ENCODE measurements at places on chromosomes 1 and 21.

- DNase-seq: no peak
Observed at GRCh38 chr21:32392299-32392879, 423 bp downstream of the URB1 start.

DNA sequence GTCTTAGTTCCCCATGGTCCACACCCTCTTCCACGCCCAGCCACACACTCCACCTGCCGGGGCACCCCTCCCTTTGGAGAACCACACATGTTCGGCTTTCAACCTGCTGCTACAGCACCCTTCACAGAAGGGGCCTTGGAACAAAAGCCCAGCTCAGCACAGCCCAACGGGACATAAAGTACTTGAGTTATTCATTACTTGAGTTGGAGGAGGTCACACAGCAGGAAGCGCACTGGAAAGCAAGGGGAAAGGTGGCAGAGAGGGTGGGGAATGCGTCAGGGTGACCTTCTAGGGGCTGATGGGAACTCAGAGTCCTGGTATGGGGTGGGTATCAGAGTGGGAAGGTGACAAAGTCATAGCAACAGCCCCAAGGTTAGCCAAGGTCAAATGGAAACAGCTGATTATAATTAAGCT, 3.0 kb upstream of the ATP1B1 start:
- DNase-seq: no peak

DNA sequence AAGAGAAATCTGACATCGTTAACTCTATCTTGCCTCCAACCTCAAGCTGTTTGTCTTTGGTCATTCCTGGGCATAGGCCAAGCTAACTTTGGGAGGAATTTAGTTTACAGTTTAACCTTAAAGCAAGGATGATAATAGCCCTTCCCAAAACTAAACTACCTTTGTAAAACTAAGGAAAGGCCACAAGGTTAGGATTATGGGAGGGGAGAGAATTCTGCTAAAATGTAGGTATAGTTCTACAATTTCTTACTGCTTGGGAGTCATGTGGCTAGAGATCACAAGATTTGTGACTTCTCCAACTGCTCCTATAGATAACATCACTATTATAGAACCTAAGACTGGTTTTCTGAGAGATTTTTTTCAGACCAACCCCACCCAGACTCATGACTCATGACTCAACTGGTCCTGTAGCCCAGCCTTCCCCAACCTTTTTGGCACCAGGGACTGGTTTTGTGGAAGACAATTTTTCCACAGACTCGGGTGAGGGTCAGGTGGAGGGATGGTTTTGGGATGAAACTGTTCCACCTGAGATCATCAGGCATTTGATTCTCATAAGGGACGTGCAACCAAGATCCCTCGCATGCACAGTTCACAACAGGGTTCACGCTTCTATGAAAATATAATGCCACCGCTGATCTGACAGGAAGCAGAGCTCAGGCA, 70.7 kb upstream of the MUTYH start:
- DNase-seq: no peak

DNA sequence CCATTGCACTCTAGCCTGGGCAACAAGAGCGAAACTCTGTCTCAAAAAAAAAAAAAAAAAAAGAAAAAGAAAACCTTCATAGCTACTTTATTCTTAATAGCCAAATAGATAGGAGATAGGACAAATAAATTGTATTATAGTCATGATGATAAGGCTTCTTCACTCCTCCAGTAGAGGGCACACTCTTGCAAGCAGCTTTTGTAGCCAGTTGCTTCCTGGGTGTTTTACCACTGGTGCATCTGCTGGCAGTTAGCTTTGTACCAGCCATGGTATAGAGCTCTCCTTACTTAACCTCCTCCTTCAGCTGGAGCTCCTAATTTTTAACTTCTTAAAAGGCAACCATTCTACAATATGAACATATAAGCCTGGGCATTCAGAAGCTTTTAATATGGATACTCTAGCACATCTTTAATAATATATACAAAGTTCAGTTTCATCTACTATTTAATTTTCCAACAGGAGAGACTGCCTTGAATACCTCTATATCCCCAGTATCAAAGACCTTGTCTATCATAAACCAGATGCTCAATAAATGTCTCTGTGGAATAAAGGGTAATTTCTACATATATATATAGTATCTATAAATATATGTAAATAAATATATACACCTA, 35.8 kb downstream of the EVI5 start:
- DNase-seq: peak; percentile 76

- peak; percentile 82 for DNase-seq
Observed at GRCh38 chr21:20822666-20823065, 175.5 kb upstream of the NCAM2 start.

DNA sequence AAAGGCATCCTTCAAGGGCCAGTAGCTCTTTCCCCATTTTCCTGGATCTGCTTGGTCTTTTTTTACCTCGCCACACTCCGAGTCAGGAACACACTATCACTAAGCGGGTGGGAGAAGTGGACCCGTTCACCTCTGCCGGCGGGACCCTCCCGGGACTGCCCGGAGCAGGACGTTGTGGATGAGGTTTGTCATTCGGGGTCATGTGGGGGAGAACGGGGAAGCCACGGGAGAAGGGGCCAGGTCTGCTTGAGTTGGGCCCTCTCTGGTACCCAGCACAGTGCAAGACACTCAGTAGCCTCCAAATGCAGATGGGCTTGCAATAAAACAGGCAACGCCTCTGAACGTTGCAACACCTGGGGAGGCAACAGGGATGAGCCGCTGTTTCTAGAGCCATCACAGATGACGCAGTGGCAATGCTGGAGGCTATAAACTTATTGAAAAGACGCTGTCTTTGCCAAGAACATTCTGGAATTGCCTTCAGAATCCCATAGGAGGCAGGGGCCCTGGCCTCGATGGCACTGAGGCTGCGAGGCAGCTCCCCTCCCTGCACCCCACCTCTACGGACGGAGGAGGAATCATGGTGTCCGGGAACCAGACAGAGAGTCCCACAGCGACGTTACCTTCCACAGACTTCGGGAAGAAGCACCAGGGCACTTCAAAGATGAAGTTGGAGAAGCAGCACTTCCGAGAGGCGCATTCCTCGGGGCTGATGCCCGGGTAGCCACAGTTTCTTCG, 3.8 kb downstream of the TFF2 start:
- DNase-seq: no peak

DNA sequence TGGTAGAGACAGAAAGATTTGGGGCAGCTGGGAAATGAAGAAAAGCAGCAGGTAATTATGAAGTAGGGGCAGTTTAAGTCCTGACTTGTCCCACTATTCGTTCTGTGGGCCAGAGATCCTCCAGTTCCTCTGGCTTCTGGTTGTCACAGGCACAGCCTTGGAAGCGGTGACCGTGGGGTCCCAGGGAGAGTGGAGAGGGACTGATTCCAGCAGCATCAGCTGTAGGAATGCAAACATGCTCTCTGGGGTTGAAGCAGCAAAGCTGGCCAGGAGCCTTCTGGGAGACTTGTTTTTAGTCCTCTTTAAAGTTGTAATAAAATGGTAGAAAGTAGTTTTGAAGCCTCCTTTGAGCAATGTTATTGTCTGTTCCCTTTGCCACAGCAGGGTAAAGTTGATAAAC, 488.0 kb downstream of the LMO4 start:
- DNase-seq: no peak

DNA sequence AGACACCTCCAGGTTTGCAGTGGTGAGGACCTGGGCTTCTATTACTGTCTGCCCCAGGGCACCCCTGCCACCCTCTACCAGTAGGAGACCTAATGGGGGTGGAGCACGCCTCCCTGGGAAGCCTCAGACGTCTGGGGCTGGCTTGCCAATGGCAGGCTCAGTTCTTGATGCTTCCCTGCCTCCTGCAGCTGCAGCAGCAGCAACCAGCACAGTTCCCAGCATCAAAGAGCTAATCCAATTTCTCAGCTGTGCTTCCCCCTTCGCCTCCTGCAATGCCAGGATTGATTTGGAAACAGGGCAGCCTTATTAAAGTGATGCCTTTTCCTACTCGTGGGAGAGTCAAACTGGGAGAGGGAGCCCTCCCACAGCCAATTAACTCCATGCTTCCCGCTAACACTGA, 8.2 kb downstream of the SYT2 start:
- no peak for DNase-seq
